Tibial artery (tissue), 4 donors: ENCODE measurements at places on chromosomes 2 and 18.

GRCh38 chr18:69947361-69948133, at the start of gene CD226:
TSS of gene CD226 (minus strand) at chr18:69947873. CDS start at chr18:69947406, 467 bp downstream.
- no peak for DNase-seq

GRCh38 chr2:31940920-31941319, 69.9 kb downstream of the MEMO1 start:
- DNase-seq = no peak

GRCh38 chr2:7674606-7675005, 757.4 kb downstream of the RNF144A start:
- no peak for DNase-seq

- no peak for DNase-seq
These were observed 89.5 kb downstream of the PTH2R start for GRCh38 chr2:208496129-208496528.

- no peak for DNase-seq
These were observed 16.2 kb upstream of the CXCR4 start for GRCh38 chr2:136134126-136134525.

GRCh38 chr2:150783015-150783414, 295.5 kb upstream of the RND3 start:
- no peak for DNase-seq

- no peak for DNase-seq
These were observed 80.4 kb downstream of the SH3RF3 start for GRCh38 chr2:109209412-109209811.

GRCh38 chr18:59617468-59617932, 79.7 kb downstream of the CCBE1 start:
- DNase-seq = no peak

DNA sequence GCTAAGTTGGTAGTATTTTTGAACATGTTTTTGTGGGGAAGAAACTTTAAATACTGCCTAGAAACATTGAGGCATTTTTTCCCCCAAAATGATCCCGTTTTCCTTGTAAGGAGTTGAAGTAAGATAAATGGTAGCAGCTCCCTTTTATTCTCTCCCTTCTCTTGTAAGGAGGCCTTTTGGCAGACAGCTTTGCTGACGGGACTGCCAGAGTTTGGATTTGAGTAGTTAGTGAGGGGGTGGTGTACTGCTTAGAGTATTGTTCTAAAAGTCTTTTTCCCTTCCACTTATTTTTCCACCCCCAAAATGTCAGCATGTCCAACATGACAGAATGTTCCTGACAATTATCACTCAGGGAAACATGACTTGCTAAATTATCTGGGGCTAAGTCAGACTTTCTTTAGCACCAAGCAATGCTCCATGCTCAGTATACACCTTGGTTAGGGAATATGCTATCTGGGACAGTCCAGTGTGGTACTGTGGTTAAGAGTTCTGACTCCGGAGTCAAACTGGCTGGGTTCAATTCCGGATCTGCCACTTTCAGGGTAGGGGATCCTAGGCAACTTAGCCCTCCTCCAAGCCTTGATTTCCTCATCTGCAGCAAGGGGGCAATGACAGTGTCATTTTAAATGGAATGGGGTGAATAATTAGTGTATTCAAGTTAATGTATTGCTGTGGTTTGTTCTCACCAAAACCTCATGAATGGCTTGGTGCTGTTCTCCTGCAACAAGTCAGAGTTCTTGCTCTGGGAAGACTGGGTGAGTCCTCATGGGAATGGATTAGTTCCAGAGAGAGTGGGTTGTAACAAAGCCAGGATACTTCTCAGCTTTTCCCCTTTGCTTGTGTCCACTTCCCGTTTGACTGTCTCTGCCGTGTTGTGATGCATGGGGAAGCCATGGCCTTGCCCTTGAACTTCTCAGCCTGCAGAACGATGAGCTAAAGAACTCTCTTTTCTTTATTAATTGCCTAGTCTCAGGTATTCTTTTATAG, 116.2 kb downstream of the TANC1 start:
- DNase-seq = no peak

GRCh38 chr2:11387100-11387390, 42.6 kb upstream of the ROCK2 start:
- no peak for DNase-seq

- DNase-seq = no peak
These were observed 126.2 kb downstream of the EHBP1 start for GRCh38 chr2:62831729-62832128.

DNA sequence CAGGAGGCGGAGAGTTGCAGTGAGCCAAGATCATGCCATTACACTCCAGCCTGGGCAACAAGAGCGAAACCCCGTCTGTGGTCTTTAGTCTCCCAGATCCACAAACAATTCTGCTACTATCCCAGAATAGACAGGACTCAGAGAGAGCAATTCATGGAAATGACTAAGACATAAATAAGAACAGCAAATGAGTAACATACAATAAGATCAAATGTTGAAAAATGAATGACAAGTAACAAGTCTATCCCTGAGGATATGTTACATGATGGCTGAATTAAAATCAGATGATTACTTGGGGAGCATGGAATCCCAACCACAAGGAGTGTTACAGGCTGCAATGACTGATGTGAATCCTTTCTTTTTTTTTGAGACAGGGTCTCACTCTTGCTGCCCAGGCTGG, 10.3 kb downstream of the ARL5A start:
- no peak for DNase-seq

GRCh38 chr2:27206346-27206745, 5.5 kb upstream of the ATRAID start:
- peak; percentile 21 for DNase-seq

- DNase-seq = no peak
These were observed 136.7 kb downstream of the DDX1 start for GRCh38 chr2:15728245-15728938.

GRCh38 chr2:205477016-205477705, 205.1 kb upstream of the NRP2 start:
- no peak for DNase-seq

- no peak for DNase-seq
These were observed 187.9 kb upstream of the LHCGR start for GRCh38 chr2:48943436-48943835.

GRCh38 chr2:55887901-55888624, 35.5 kb downstream of the EFEMP1 start:
- no peak for DNase-seq

GRCh38 chr2:239259603-239260298, 141.1 kb downstream of the HDAC4 start:
- DNase-seq = peak; percentile 56

- DNase-seq = peak; percentile 74
These were observed 752 bp downstream of the MGAT4A start for GRCh38 chr2:98730053-98730706.

DNA sequence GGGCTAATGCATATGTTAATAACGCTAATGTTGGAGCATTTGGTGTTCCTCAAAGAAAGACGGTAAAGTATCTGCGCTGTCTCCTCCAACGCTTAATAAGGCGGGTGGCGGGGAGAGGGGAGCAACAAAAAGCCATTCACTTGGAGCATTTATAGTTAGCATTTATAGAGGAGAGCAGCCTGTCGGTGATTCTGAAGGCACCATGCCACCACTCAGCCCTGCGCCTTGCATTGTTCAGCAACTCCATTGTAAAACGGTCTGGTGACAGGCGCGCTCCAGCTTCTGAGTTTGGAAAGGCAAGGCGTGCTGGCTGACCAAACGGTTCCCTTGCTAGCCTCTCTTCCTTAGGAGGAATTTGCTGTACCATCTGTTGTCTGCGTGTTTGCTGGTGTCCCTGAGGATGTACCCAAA, 83.9 kb downstream of the LYPD1 start:
- no peak for DNase-seq

DNA sequence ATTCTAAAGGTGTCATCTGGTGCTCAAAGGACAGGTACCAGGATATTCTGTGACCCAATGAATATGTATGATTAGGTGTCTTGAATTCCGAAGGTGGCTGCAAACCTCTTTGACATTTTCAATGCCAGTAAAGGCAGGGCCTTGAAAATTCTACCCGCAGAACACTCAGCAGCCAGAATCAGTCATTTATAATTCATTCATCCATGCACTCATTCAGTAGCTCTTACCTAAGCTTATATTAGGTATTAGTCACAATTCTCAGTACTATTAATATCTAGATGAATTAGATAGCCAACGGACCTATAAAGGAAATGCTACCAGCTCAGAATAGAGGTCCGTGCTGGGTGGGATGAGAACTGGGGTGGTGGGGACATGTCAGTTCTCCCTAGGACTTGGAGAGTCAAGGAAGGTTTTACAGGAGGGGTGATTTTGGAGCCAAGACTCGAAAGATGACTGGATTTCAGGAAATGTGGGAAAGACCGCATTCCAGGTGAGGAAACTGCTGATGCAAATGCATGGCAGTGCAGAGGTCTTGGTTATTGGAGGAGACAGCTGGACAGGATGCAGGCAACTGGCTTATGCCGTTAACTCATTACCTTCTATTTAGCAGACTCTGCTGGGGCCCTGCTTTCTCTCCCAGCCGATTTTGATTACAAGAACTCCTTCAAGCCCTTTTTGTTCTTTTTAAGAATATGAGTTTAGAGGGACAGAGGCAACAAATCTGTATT, 7.2 kb downstream of the TRIB2 start:
- DNase-seq = no peak

DNA sequence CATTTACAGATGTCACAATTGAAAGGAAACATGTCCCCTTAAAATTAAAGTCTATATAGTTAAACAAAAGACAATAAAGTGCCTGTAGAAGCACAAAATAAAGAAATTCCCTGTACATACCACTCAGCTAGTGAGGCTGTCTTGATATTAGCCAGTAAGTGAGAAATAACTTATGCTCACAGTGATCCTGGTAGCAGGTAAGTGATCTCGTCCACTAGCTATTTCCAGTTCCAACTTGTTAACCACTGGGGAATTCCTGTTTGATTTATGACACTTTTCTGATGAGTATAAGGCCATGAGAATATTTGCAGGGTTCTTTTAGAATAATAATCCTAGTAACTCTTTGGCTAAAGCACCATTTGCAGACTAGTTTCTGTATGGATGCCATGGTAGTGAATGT, 127.9 kb upstream of the PGAP1 start:
- DNase-seq = no peak

- no peak for DNase-seq
These were observed 234.3 kb downstream of the LRATD1 start for GRCh38 chr2:14866736-14867352.

- peak; percentile 53 for DNase-seq
These were observed 3.7 kb downstream of the GPR35 start for GRCh38 chr2:240628808-240629618.

DNA sequence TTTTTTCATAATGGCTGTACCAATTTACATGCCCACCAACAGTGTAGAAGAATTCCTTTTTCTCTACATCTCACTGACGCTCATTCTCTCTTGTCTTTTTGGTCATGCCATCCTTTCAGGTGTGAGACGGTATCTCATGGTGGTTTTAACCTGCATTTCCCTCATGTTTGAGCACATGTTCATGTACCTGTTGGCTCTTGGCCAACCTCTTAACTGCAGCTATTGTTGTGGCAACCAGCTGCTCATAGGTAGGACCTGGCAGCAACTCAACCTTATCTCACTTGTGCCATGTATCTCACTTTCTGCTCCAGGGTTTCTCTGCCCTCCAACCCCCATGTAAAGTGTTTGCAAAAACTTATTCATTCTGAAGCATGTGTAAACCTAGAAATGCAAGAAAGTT, 167.5 kb downstream of the UPP2 start:
- no peak for DNase-seq

DNA sequence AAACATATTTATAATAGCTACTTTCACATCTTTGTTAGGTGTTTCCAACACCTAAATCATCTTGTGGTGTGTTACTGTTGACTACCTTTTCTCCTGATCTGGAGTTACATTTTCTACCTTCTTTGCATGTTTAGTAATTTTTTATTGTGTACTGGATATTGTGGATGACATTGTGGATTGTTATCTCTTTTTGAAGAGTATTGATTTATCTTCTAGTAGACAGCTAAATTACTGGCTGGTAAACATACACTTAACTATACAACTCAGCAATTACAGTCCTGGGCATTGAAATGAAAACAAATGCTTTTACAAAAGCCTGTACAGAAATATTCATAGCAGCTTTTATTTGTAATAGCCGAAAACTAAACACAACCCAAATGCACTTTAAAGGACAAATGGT, 150.8 kb downstream of the PTRHD1 start:
- no peak for DNase-seq

DNA sequence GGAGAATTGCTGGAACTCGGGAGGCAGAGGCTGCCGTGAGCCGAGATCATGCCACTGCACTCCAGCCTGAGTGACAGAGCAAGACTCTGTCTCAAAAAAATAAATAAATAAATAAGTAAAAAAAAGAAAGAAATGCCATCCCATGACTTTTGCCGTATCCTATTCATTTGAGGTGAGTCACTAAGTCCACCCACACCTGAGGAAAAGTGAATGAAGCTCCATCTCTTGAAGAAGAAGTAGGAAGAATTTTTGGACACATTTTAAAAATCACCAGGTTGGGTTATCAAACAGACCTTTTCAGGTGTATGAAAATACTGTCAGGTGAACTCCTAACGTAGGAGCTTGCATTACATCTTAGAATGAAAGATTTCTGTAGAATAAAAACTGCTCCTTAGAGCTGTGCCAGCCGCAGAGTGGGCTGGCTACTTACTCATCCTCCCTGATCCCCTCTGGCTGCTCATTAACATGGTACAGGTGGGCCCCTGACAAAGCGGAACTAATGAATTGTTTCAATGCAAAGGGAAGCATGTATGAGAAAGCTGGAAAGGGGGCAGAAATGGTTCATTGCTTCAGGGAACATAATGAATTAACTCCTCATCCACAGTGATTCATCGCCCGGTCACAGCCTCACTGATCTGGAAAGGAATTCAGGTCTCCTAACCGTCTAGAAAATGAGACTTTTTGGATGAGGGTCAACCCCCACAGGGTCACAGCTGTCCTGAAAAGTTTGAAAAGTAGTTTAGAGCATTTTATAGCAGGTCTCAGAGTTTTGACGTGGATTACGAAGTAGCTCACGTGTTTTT, 191.4 kb downstream of the SPP2 start:
- DNase-seq = no peak

DNA sequence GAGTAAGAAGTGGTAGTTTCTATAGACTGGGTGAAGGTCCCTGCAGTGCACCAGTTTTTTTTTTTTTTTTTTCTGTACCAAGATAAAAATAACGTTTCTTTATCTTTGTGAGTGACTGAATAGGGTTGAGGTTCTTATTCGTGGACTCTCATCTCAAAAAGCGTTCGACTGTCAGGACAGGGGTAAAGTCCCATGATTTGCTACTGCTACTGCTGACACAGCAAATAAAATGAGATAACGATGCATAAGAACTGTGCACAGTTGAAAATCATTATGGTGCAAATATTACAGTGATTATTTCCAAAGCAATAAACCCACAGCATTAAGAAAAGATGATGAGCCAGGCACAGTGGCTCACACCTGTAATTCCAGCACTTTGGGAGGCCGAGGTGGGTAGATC, 482.0 kb upstream of the CHST9 start:
- DNase-seq = no peak

- DNase-seq = no peak
These were observed 12.9 kb downstream of the CCDC148 start for GRCh38 chr2:158443606-158444005.

DNA sequence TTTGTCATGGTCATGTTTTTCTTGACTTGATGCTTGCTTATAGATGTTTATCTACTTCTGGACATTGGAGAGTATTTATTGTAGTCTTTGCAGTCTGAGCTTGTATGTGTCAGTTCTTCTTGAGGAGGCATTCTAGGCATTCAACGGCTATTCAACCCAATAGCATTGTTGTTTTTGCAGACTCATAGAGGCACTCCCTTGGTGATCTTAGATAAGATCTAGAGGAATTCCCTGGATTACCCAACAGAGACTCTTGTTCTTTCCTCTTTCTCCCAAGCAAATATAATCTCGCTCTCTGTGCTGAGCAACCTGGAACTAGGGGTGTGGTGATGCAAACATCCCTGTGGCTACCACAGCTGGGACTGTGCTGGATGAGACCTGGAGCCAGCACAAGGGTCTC, 40.4 kb downstream of the SYT4 start:
- DNase-seq = no peak

GRCh38 chr2:24881623-24882022, 38.4 kb downstream of the ADCY3 start:
- DNase-seq = no peak
